ENCODE measurements at places on chromosomes 6 and 20.

DNA sequence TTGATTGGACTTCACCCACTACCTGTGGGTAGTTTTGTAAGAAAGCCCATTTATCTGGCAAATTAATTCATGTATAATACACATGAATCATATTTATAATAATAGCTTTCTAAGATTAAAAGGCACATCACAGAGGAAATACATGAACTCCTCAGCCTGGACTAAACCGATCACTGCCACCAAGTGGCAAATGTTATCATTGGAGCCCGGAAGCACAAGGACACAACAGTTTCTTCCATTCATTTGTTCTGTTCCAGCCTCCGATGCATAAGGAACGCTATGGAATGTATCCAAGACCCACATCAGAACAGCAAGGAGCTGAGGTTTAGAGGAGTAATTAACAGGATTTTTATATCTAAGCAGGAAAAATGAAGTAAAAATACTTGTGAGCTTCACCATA, 13.9 kb upstream of the IPCEF1 start:
- DNase-seq: no peak

GRCh38 chr6:146693342-146693741, 94.6 kb downstream of the ADGB start:
- DNase-seq: no peak

- no peak for DNase-seq
These were observed 118.6 kb upstream of the UST start for GRCh38 chr6:148628251-148628650.

DNA sequence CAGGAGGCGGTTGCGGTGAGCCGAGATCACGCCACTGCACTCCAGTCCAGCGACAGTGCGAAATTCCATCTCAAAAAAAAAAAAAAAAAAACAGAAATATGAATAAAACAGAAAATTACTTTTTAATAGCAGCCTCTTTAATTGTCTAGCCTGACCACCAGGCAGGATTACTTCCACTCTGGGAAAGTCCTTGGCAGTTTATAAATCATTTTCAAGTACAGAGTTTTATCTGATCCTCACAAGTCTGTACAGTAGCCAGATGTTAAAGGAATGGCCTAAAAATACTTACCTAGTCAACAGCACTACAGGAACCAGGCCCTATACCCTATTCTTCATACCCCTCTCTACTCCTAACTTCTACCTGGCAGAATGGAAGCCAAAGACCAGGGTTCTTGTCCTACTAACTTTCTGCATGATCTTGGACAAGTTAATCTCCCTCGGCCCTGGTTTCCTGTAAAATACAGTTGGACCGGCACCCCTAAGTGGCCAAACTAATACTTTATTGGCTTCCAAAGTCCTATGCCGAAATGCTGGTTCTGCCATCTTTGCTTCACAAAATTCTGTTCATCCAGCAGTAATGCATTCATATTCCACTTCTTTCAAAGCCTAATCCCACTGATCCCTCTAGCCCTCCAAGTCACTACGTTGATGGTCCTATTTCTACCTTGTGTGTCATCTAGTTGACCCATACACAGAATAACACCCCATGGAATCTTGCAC, 1.9 kb downstream of the EIF2S2 start:
- no peak for DNase-seq

DNA sequence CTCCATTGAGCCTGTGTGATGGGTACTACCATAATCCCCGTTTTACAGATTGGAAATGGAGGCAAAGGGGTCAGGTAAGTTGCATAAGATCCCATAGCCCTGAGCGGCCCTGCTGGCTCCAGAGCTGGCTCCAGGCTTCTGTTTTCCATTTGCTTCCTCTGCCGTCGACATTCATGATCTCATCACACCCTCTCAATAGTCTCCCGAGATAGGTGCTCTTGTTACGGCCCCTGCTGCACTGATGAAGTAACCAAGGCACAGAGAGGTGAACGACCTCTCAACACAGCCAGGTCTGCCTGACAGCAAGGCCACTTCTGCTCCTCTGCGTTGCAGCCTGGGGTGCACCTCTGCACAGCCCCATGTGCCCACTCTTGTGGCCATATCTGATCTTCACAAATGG, 16.9 kb downstream of the CDH22 start:
- no peak for DNase-seq

GRCh38 chr20:33853507-33853813, 42.3 kb downstream of the CHMP4B start:
- DNase-seq: no peak

DNA sequence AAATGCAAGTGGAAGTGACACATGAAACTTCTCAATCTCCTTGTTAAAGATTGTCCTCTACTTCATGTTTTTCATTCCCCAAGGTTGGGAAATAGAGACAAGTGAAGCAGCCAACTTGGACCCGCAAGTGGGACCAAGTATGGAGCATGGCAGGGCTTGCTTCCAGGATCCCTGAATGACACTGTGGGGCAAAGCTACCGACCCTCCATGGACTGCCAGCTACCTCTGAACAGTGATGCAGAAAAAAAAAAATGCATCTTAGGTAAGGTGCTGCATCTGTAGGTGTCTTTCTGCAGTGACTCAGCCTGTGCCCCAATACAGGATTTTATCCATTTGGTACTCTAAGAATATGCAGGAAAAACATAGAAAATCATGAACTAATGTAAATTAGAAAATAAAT, 119.1 kb upstream of the ENPP5 start:
- no peak for DNase-seq

- no peak for DNase-seq
These were observed 30.5 kb downstream of the TFAP2B start for GRCh38 chr6:50848989-50849795.

DNA sequence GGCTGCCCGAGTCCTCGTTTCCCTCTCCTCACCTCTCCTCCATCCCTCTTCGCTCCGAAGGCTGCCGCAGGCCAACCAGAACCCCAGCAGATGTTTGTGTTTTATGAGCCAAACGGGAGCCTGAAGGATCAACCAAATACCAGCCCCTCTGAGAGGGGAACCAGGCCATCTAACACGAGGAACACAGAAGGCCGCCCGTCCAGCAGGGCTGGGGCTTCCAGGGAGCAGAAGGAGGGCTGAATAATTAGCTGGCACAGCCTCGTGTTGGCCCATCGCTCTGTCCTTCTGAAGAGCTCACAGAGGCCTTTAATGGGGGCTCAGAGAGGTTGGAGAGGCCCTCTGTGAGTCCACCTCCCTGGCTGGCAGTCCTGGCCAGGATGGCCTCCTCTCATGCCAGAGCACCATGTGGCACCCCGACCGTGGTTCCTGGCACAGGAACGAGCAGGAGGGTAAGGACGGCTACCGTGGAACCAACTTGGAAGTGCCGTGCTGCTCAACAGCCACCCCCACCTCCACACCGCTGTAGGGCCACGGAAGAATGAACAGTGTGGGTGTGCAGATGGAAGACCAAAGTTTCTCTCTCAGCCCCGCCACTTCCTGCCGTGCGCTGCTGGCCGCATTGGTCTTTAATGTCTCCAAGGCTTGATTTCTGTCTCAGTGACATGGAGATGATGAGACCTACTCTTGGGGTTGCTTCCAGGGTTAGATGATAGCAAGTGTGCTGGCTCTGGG, 155.2 kb downstream of the SCML4 start:
- DNase-seq: no peak

GRCh38 chr6:38477680-38478260, 162.0 kb downstream of the BTBD9 start:
- no peak for DNase-seq

DNA sequence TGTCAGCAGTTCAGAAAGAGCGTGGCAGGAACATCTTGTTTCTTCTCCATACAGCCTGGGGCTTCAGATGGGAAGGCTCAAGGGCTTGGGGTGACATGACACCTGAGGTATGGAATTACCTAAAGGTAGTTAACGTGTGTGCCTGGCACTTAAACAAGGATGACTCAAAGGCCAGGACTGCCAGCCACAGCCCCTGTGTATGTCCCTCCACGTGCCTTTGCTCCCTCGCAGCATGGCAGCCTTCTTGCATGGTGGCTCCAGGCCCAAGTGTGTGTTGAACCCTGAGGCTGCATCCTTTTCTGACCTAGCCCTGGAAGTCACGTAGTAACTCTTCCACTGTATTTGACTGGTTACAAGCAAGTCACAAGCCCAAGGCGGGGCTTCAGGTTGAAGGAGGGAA, 33.6 kb upstream of the MYL9 start:
- no peak for DNase-seq

DNA sequence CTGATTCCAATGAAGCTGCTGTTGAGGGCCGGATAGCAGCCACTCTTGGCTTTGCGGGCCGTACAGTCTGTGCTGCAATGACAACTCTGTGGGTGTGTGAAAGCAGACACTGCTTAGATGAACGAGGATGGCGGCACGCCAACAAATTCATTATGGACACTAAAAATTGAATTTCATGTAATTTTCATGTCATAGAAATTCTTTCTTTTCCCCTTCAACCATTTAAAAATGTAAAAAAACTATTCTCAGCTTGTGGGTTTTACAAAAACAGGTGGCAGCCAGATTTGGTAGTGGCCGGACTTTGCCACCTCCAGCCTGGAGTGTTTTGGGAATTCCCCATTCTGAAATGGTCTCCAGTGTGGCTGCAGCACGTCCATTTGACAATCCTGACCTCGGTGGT, 26.0 kb downstream of the MAS1 start:
- DNase-seq: no peak

DNA sequence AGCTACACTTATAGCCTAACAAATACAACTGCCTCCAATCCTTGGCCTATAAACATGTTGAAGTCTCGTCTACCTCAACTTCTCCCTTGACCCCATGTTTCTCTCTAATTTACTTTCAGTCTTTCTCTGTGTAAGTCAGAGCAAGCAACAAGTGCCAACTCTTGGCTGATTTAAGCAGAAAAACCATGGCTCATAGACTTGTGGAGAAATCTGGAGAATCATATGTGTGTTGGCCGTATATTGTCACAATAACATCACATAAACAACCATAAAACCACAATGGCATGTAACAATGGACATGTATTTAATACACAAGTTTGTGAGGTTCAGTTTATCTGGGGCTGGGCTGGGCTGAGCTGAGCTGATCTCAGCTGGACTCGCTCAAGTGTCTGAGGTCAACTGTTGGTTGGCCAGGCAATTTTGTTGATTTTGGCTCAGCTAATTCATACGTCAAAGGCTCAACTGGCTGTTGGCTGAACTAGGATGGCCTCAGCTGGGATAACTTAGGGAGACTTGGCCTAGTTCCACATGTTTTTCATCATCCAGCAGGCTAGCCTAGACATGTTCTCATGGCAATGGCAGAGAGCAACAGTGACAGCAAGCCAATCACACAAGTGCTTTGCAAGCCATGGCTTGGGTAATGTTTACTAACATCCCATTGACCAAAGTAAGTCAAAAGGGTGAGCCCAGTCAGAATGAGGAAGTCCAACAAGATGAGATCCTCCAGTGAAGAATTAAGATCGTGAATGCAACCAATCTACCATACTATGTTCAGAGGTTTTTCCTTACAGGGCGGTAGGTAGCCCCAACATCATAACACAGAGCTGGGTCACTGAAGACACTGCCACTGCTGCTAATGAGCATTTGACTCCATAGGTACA, 12.9 kb upstream of the TBC1D22B start:
- DNase-seq: no peak

- DNase-seq: no peak
These were observed 436.4 kb downstream of the TFAP2A start for GRCh38 chr6:9978480-9978879.

DNA sequence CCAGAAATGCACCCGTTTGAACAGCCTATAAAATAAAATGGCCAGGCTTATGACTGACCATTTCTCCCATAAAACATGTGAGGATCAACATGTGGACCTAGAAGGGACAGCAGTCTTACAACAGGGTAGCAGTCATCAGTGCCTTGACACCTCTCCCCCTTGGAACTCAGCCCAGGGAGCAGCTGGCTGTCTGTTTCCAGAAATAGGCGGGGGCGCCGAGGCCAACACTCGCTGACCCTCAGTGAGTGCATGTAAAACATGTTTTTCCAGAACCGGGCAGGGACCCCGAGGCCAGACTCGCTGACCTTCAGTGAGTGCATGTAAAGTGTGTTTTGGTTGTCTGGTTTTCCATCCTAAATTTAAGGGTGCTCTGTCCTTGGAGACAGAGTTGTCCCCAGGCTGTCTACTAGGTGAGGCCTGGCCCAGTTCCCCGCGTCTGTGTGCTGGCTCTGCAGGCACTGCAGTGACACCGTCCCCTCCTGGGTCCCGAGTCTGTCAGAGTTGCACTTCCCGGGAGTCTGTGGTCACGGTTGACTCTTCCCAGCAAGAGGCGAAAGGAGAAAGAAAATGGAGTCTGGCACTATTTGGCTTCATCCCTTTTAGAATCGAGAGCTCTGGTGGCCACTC, 19.8 kb upstream of the ADRM1 start:
- no peak for DNase-seq

- no peak for DNase-seq
These were observed 24.8 kb downstream of the GLYATL3 start for GRCh38 chr6:49524541-49524940.

- no peak for DNase-seq
These were observed 92.7 kb downstream of the L3MBTL3 start for GRCh38 chr6:130111031-130111430.

GRCh38 chr6:87669051-87669450, 33.0 kb downstream of the AKIRIN2 start:
- DNase-seq: no peak

DNA sequence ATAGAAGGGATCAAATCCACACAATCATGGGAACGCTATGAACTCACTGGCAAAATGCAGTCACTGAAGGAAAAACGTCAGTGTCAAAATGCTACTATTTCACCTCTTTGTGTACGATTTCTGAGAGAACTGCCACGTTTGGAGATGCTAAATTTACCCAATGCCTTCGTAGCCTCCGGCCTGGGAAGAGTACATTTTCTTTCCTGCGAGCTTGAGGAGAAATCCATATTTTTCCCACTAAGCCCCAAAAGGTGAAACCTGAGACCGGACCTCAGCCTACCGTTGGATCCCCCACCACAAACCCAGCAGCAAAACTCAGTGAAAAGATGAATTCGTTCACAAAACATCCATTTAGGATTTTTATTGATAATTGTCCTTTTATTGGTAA, 131.7 kb downstream of the GPX5 start:
- DNase-seq: no peak

DNA sequence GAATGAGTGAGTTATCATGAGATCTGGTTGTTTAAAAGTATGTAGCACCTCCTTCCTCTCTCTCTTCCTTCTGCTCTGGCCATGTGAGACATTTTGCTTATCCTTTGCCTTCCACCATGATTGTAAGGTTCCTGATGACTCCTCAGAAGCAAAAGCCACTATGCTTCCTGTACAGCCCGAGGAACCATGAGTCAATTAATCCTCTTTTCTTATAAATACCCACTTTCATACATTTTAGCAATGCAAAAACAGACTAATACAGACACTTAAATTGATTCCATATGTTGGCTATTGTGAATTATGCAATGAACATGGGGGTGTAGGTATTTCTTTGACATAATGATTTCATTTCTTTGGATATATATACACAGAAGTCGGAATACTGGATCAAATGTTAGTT, 792.8 kb upstream of the EYS start:
- DNase-seq: no peak

DNA sequence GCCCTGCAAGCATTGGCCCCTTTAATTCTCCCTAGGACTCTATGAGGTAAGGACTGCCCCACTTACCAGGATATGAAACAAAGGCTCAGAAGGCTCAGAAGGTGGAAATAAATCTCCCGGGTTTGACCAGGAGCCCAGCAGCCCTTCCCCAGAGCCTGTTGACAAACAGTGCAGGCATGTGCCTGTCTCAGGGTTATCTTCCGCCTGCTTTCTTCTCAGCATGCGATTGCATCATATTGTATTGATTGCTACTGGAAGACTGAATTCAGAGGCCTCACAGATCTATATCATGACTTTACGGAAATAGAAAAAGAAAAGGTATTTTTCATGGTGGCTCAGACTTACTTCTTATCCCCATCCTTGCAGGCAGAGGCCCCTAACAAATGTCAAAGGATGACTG, 92.7 kb downstream of the PHACTR3 start:
- no peak for DNase-seq
